Left renal cortex interstitium (tissue), 4 donors: ENCODE measurements at places on chromosomes 2 and 18. TPM values are rescaled to one million over a fixed set of nuclear protein-coding genes. Genes with fewer than 3 reads are reported as not detected.

The REG3A gene
- not detected for polyA plus RNA-seq

The EVA1A gene
- 15.9 TPM for polyA plus RNA-seq

GRCh38 chr2:20146401-20146800 is 78.5 kb downstream of the SDC1 start:
- DNase-seq: no peak

GRCh38 chr2:98607741-98608115 is 584 bp downstream of the COA5 start:
- no peak for DNase-seq

- DNase-seq: no peak
Measured at GRCh38 chr18:154151-154550, 4.2 kb upstream of the USP14 start.
